CD4-positive, alpha-beta T cell treated with Interleukin-4 for 4 hours (primary cell): ENCODE measurements at places on chromosomes 16 and 17.

DNA sequence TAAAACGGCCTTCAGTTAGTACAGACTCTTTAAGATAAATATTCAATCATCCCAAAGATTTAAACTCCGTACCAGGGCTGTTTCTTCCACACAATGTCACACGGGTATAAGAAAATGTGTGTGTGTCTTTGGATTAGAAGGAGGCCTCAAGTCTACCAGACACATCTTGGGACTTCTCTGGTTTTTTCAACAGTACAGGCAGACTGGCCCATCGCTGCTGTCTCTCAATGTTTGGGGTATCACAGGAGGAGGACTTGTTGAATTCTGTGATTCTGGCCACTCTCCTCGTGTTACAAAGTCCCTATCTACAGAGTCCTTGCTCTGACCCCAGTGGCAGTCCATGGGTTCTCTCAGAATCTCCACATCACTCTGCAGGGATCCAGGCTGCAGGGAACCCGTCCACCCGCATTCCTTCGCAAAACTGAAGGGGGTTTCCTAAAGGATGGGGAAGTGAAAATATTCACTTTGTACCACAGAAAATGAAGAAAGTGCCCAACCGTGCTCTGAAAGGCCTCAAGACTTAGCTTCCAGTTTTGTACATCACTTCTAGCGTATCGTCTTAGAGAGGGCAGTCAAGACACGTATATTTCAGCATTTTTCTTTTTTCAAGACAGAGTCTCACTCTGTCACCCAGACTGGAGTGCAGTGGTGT is 373.2 kb downstream of the NPIPA8 start:
- no peak for DNase-seq

GRCh38 chr17:40418428-40418706 is 671 bp upstream of the TOP2A start:
- DNase-seq, result no peak

- peak; percentile 58 for DNase-seq
These were observed 10.3 kb downstream of the ITGAX start for GRCh38 chr16:31365131-31365865.

DNA sequence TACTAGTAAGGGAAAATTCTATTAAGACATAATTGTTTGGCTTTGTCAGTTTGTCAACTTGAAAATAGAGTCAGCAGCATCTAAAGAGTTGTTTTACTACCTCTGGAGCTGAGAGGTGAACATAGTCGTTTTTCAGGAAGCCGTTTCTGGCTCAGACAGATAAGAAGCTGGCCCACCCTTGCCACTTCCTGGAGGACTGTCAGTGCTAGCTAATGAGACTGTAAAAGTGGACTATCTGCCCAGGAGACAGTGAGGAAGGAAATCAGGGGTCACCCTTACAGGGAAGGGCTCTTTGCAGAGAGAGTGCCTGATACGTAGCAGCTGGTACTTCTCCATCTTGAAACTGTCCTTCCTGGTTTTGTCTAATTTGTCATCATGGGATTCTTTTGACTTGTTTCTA is 328.7 kb downstream of the WWOX start:
- no peak for DNase-seq

GRCh38 chr16:57316390-57317017 is 32.0 kb upstream of the PLLP start:
- no peak for DNase-seq

GRCh38 chr16:57127037-57127763 is 34.8 kb downstream of the CPNE2 start:
- no peak for DNase-seq
